ENCODE measurements at places on chromosomes 3 and 15.

GRCh38 chr3:29057326-29057725 is 223.5 kb upstream of the RBMS3 start:
- DNase-seq, result no peak

DNA sequence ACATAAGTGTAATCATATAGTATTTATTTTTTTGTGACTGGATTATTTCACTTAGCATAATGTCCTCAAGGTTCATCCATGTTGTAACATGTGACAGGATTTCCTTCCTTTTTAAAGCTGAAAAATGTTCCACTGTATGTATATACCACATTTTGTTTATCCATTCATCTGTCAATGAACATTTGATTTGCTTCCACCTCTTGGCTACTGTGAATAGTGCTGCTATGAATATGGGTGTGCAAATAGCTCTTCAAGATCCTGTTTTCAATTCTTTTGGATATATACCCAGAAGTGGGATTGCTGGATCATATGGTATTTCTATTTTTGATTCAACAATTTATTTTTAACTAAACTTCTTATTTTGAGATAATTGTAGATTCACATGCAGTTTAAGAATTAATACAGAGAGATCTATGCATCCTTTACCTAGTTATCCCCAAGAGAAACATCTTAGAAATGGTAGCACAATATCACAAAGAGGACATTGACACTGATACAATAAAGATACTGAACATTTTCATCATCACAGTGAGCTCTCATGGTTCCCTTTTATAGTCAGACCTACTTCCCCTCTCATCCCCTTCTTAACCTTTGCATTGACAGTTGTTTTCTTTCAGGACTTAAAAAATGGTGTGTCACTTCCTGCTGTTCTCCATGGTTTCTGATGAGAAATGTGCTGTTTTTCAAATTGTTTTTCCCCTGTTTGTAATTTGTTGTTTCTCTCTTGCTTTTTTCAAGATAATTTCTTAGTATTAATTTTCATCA is 90.1 kb downstream of the SATB1 start:
- DNase-seq, result peak; percentile 20

DNA sequence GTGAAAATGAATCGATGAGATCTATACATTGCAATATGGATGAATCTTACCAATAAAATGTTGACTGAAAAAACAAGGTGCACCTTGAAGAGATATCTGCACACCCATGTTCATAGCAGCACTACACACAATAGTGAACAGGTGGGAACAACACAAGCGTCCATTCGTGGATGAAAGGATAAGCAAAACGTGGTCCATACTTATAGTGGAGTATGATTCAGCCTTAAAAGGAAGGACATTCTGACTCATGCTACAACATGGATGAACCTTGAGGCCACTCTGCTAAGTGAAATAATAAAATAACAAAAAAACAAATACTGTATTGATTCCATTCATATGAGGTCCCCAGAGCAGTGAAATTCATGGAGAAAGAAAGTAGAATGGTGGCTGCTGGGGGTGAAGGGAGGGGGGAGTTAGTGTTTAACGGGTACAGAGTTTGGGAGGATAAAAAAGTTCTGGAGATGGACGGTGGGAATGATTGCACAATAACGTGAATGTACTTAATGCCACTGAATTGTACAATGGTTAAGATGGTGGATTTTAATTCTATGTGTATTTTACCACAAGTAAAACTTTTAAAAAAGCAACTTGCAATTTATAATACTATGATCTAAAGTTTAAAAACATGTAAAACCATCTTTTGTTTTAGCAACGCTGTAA is 35.6 kb downstream of the IQSEC1 start:
- DNase-seq, result no peak

DNA sequence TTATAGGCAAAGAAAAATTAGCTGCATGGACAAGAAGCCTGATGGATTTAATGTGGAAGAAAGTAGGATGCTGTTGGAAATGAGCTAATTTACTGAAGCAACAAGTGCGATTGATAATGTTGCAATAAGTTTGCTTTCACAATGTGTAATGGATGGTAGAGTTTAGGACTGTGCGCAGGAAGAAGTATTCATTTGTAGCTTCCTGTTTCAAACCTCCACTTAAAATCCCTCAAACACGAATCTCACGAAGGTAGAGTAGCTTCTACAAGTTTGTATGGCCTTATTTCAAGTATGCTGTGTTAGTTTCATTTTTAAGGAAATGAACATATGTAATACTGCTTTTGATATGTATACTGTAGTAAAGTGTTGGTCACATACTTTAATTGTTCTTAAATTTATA is 42.3 kb downstream of the KCNH8 start:
- DNase-seq, result no peak

- DNase-seq, result peak; percentile 38
Measured at GRCh38 chr15:90266061-90266431, 574 bp downstream of the NGRN start.

- peak; percentile 7 for DNase-seq
Measured at GRCh38 chr3:48428572-48429316, 1.1 kb downstream of the PLXNB1 start.

GRCh38 chr15:101425787-101426365 is 63.6 kb downstream of the PCSK6 start:
- DNase-seq, result no peak

Measured in suppressor macrophage (primary cell).